ENCODE measurements at places on chromosomes 1 and 21. TPM values are rescaled to one million over a fixed set of nuclear protein-coding genes. Genes with fewer than 3 reads are reported as not detected.

The PRCC gene
- 72.5 TPM for polyA plus RNA-seq

DNA sequence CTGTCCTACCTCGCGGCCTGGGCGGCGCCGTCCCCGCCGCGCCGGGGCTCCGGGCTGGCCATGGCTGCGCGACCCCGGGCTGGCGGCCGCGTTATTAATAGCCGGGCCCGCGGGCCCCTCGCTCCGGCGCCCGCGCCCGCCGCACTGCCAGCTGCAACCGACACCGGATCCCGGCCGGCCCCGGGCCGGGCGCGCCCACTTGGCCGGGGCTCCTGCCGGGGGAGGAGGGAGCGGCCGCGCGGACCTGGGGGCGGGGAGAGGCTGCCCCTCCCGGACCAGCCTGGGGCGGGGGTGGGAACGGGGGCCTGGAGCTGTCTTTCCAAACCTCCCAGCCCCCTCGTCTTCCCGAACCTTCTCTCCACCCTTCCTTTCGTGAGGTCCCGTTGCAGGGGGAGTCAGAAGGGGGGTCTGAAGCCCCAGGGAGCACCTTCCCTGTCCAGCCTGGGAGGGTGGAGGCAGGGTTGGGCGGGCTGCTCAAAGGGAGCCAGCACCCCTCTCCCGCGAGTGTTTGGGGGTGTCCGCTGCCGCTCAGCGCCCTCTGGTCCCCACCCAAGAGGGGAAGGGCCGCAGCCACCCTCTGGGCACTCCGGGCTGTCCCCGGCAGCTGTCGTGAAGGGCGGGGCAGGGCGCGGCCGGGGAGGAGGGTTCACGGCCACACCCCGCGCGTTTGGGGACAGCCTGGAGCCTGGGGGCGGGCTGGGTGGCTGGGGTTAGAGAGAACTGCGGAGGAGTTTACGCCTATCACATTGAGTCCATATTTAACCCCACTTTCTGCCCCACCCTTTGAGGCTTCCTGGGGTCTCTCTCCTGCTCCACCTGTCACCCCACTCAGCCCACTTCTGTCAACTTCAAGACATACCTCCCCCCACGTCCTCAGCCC lies at the start of gene SYNC:
Gene SYNC (minus strand): TSS at position 172 of the 880 bp plus-strand sequence. CDS start 110 bp downstream, at position 62.
- DNase-seq: peak; percentile 80

- DNase-seq: no peak
Measured at GRCh38 chr1:160747717-160748116, 8.7 kb downstream of the SLAMF7 start.

The HPDL gene
- 0.62 TPM for polyA plus RNA-seq

The RNASEL gene
- polyA plus RNA-seq: 6.8 TPM

DNA sequence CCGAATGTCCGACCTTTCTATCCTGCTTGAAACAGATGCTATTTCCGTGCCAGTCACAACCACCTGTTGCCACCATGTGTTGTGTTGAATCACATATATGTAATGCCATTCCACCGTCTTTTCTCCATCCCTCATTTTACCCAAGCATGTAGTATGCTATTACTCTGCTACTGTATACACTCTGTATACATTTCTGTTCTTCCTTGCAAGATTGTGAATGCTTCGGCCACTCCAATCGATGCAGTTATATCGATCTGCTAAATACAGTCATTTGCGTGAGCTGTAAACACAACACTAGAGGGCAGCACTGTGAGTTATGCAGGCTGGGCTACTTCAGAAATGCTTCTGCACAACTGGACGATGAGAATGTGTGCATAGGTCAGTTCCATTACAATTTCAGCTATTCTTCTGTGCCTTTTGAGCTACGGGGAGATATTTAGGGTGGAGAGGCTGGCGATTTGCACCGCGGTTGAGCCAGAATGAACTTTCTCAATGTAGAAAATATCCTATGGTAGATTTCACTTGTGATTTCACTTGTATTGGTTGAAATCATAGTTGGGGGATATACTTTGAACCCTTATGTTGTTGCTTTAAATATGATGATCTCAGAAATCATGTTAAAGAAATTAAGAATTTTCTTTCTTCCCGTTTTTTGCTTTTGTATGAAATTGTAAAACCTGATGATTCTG lies 289.8 kb downstream of the NTNG1 start:
- no peak for DNase-seq

DNA sequence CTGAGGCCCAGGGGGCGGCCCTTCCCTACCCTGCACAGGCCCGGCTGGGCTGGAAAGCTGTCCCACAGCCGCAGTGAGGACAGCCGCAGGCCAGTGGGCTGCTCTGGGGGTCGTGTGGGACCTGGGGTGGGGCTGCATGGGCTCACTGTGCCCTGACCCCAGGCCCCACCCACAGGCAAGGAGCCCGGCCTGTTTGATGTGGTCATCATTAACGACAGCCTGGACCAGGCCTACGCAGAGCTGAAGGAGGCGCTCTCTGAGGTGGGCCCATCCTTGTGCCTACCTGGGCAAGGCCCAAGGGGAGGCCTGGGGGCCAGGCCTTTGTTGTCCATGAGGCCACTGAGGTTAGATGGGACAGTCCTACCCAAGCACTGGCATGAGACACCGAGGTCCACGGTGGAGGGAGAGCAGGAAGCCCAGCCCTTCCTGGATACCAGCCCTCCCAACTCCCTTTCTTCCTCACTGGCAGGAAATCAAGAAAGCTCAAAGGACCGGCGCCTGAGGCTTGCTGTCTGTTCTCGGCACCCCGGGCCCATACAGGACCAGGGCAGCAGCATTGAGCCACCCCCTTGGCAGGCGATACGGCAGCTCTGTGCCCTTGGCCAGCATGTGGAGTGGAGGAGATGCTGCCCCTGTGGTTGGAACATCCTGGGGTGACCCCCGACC lies 1.4 kb upstream of the GJC2 start:
- DNase-seq: peak; percentile 57

GRCh38 chr1:211182746-211183145 lies 48.8 kb upstream of the KCNH1 start:
- DNase-seq: no peak

DNA sequence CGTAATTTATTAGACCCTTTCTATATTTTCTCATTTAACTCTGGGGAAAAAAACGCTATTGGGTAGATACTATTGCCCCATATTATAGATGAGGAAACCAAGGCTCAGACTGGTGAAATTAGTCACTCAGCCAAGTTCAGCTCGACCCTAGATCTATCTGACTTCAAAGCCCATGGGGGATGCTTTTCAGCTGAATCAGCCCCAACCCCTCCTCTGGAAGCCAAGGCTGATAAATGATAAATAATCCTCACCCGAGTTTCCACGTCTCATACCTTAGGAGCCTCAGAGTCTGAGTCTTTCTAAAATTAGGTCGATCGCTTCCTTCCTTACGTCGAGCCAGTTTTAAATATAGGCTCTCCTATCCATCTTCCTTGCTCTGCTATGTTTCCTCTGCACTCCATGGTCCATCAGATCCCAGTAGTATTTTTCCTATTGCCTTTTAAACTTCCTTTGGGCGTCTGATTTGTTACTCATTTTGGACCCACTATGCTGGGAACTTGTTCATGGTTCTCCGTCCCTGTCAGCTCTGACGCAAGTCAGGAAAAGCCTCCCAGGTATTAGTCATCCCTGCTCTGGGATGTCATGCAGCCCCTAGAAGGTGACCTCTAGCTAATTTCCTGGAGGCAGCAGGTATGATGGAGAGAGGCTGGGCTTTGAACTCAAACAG lies 122.8 kb downstream of the PLPP3 start:
- no peak for DNase-seq

DNA sequence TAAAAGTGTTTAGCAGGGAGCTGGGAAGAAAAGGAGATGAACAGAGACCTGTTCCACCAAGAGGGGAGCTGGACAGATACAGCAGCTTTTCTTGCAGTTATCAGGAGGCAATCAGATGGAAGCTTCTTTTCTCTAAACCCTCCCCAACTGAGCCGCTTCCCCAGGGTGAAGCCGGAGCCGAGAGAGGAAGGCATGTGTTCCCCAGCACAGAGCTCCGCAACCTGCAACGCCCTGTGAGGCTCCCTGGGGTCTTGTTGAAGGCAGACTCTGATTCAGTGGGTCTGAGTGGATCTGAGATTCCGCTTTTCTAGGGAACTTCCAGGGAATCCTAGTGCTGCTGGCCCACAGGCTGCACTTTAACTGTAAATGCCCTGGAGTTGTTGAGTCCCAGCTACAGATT lies 139.1 kb upstream of the COA6 start:
- DNase-seq: no peak

DNA sequence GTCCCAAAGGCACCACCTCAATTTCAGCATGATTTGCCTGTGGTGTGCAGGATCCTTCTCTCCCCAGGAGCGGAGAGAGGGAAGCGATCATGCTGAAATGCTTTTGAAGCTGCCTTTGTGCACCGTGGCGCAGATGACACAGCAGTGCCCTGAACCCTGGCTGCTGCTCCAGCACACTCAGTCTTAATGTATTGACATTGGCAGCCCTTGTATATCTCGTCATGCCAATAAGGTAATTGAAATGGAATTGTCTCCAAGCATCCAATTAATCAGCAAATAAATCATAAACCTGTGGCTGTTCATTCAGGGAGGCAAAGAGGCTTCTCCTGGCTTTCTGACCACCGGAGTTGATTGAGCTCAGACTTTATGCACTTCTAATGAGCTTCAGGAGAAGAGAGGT lies 139.8 kb downstream of the KAZN start:
- no peak for DNase-seq

DNA sequence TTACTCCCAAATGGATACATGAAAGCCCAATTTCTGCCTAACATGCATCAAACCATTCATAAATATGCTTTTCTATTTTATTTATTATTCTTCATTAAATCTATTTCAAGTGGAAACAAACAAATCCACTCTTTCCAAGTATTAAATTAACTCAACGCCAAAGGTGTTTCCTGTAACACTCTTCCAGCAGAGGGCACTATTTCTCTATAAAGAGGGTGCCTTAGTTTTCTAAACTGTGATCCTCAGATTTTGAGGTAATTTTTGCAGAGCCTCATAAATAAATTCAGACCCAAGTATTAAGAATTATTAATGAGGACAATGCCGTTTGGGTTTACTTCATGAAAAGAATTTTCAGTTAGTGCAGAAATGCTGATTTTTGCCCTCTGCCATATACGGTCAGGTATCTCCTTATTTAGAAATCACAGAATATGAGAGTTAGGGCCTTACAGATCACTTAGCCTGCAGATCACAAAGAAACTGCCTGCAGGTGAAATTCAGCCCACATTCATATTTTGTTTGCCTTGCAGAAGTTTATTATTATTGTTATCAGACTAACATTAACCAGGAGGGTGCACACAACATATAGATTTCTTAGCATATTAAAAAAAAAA lies 40.1 kb upstream of the MYSM1 start:
- DNase-seq: no peak

The UBXN10 gene
- polyA plus RNA-seq: 0.39 TPM

GRCh38 chr1:245858722-245859492 lies 648.2 kb downstream of the SMYD3 start:
- no peak for DNase-seq

The TACSTD2 gene
- 1.2 TPM for polyA plus RNA-seq

- DNase-seq: no peak
Measured at GRCh38 chr21:27101523-27101922, 134.6 kb upstream of the ADAMTS5 start.

- no peak for DNase-seq
Measured at GRCh38 chr1:10617318-10617717, 142.6 kb downstream of the PEX14 start.

DNA sequence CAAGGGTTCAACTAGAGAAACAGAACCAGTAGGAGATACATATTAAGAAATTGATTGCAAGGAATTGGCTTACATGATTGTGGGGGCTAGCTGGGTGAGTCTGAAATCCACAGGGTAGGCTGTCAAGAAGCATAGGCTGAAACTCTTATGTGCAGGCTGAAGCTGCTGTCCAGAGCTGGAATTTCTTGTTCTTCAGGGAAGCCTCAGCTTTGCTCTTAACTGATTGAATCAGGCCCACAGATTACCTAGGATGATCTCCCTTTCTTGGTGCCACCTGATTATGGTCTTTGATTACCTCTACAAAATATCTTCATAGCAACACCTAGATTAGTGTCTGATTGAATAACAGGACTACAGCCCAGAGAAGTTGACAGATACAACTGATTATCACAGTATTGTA lies 22.5 kb upstream of the FRRS1 start:
- no peak for DNase-seq

The MMP23B gene
- 0.88 TPM for polyA plus RNA-seq

The TNFAIP8L2 gene
- polyA plus RNA-seq: 2.1 TPM

DNA sequence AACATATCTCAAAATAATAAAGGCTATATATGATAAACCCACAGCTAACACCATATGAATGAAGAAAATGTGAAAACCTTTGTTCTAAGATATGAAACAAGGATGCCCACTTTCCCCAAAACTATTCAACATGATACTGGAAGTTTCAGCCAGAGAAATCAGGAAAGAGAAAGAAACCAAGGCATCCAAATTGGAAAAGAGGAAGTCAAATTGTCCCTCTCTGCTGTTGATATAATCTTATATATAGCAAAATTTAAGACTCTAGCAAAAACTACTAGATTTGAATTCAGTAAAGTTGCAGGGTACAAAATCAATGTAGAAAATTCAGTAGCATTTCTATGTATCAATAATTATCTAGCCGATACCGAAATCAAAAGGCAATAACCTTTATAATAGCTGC lies 4.3 kb upstream of the OR10Z1 start:
- no peak for DNase-seq

The CLDN17 gene
- not detected for polyA plus RNA-seq

DNA sequence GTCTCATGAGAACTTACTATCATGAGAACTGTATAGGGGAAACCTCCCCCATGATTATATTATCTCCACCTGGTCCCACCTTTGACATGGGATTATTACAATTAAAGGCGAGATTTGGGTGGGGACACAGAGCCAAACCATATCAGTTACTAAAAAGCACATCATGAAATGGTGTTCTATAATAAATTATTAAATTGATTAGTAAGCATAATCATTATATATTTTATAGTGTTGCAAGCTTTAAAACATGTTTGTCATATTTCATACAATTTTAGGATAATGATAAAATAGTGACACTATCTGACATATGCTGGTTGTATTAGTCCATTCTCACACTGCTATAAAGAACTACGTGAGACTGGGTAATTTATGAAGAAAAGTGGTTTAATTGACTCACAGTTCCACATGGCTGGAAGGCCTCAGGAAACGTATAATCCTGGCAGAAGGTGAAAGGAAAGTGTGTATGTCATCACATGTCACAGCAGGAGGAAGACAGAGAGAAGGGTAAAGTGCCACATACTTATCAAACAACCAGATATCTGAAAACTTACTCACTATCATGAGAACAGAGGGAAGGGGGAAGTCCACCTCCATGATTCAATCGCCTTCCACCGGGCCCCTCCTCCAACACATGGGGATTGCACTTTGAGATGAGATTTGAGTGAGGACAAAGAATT lies 539.2 kb upstream of the OLFM3 start:
- DNase-seq: no peak

- DNase-seq: no peak
Measured at GRCh38 chr1:160431571-160431970, 31.2 kb downstream of the VANGL2 start.

The SPRR5 gene
- polyA plus RNA-seq: not detected

DNA sequence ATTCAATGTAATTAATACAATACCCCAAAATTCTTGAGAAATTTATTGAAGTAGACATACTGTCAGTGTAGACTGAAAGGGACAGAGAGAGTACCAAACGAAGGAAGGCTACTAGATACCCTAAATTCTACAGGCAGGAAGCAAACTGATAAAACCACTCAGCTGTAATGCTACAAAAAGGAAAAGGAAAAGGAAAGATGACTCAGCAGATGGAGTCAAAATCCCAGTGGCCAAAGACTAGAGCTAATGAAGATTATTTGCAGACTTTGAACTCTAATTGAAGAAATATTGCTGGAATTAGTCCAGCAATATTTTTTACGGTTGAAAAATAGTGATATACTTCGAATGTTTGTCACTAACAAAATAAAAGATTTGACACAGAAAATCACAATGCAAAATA lies 671.9 kb downstream of the BRINP3 start:
- DNase-seq: no peak

The CCDC30 gene
- 3.8 TPM for polyA plus RNA-seq

All from ovary (tissue), 10 donors.